ENCODE measurements at places on chromosomes 2 and 18.

DNA sequence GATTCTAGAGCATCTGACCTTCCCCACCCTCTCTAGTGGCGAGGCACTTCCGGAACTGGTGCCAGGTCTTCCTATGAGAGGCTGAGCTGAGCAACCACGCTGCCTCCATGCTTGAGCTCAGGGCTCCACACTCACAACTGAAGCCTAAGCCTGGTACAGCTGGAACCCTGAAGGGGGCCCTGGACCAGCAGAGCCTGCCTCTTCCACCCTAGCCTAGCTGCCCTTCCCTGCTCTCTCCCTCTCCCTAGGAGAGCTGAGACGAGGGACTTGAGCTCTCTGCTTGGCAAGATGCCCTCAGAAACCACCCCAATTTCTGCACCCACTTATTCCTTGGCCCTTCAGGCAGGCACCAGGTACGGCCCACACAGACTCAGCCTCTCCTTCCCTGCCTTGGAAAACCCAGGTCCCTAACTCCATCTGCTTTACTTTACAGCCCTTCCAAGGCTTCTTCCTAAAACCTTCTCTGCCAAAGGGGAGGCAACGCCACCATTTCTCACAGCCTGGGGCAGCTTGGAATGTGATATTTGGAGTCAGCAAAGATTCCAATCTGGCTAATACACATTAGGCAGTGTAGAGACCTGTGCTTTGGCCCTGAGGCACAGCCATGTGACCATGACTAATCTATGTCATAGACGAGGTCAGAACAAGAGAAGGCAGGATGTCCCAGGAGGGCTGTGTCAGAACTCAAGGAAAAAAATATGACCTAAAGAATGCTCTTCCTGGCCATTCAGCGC is 18.8 kb downstream of the COX7A2L start:
- DNase-seq = no peak

GRCh38 chr18:45448871-45449270 is 166.4 kb upstream of the SLC14A2 start:
- DNase-seq = no peak

- DNase-seq = no peak
Measured at GRCh38 chr2:222311978-222312738, 13.4 kb upstream of the PAX3 start.

GRCh38 chr2:126884861-126885750 is 13.6 kb upstream of the TEX51 start:
- DNase-seq = no peak

GRCh38 chr2:43819491-43820163 is 19.0 kb downstream of the ABCG5 start:
- no peak for DNase-seq

DNA sequence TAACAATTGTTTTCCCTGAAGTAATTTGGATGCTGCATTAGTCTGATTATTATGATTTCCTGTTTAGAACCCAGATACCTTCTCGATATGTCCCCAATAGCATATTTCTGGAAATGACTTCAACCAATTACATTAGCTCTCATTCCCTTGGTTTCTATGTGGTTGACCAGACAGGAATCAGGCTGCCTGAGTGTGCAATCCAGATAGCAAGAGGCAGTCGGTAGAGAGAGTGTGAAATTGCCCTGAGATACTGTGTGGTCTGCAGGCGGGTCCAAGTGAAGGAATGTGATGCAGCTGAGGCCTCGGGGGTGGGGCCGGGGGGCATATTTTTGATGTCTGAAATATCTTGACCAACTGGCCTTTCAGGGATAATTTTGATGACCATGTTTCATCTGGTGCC is 143.9 kb upstream of the ITGA6 start:
- DNase-seq = no peak

DNA sequence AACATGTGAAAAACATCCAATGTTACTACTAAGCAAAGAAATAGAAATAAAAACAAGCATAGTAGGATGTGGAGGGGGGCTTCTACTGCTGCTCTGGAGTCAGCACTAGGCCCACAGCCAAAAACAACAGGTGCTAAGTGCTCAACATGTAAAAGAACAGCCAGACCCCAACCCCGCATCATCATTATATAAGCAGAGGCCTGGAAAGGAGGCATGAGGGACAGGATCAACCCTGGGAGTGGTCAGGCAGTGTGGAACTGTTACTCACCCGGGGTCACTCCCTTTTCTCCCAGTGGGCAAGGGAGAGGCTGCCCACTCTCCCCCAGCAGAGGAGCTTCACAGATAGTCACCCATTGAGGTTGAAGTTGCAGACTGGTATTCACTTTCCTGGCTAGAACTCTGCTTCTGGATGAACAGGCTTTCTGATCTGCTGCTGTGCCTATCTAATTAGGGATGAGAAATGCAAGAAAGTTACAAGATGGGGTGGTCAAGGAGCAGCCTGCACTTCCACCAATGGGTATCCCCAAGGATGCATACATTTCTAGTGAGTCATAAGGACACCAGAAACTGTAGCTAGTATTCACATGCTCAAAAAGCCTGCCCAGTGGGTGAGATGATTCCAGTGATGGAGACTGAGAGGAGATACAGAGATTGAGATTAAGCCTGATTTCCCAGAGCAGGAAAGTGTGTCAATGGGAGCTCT is 480.1 kb upstream of the TCF4 start:
- DNase-seq = no peak

GRCh38 chr2:123614596-123614995 is 410.5 kb upstream of the CNTNAP5 start:
- no peak for DNase-seq

- DNase-seq = no peak
Measured at GRCh38 chr18:42137693-42138375, 182.8 kb downstream of the PIK3C3 start.

GRCh38 chr2:156455361-156455975 is 19.3 kb downstream of the GPD2 start:
- DNase-seq = no peak

DNA sequence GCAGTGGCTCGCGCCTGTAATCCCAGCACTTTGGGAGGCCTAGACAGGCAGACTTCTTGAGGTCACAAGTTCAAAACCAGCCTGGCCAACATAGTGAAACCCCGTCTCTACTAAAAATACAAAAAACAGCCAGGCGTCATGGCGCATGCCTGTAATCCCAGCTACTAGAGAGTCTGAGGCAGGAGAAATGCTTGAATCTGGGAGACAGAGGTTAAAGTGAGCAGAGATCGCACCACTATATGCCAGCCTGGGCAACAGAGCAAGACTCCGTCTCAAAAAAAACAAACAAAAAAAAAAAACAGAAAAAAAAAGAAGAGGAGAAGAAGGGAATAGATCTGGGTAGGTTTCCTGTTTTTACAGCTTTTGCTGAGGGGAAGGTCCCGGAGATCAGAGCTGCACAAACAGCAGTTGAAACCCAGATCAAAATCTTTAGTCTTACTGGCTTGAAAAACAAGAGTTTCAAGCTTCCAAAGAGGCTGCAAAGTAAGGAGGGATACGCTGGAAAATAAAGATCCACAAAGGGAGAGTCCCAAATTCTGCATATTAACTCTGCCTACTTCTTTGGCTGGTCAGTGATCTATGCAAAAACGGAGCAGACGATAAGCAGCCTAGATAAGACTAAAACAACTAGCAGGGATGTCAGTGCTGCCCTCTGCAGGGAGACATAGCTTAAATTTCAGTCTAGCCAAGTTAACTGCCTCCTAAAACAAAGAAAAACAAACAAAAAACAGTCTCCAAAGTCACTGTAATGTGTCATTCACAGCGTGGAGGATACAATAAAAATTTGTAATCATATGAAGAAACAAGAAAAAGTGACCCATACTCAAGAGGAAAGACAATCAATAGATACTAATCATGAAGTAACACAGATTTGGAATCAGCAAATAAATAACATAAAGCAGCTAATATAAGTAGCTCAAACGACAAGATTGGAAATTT is 74.1 kb downstream of the TLK1 start:
- peak; percentile 9 for DNase-seq

GRCh38 chr2:196167666-196168065 is 3.7 kb downstream of the STK17B start:
- DNase-seq = no peak

GRCh38 chr2:37020887-37021796 is 54.8 kb upstream of the STRN start:
- no peak for DNase-seq

All from stimulated activated CD8-positive, alpha-beta memory T cell treated with anti-CD3 and anti-CD28 coated beads, Interleukin-4, amount 100 ng/mL, for 24 hours (primary cell).